ENCODE measurements at places on chromosomes 16 and 17.
A peak's percentile ranks its signal among the peaks of the same experiment; 100 is the strongest.

- DNase-seq = no peak
Measured at GRCh38 chr16:9660898-9661297, 521.3 kb downstream of the GRIN2A start.

GRCh38 chr17:46842835-46843234, 8.5 kb upstream of the WNT9B start:
- no peak for DNase-seq

DNA sequence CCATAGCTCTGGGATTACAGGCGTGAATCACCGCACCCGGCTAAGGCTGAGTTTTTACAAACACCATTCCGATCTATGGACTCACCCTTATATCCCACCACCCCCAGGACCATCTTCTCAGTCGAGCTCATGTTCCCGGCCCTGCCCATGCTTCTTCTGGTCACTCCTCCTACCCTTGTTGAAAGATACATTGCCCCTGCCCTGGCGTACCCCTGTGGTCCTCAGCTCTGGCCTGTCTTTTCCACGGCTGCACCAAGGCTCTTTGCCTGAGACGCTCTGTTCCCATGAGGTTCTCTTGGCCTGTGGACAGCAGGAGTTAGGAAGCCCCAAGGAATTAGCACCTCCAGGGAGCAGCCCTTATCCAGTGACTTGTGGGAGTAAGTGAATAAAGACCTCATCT, 379.4 kb upstream of the TNRC6C start:
- DNase-seq = no peak

DNA sequence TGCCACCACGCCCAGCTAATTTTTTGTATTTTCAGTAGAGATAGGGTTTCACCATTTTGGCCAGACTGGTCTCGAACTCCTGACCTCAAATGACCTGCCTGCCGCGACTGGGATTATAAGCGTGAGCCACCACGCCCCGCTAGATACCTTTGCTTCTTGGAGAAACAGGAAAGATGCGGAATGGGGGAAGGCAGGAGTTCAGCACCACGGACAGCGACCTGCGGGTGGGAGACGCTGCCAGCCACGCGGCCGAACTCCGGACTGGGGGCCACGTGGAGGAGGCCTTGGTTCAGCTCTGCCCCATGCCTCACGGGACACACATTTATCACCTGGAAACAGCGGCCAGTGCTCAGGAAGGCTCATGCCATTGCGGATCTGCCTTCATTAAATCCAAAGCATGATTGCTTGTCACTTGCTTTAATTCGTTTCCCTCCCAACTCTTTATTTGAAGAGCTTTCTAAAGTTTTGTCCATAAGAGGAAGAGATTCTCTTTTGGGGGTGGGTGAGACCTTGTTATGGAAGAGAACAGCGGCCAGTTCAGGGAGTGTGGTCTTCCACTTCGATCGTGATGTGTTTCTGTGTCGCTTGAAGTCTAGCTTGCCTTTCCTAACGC, 219.9 kb downstream of the ENGASE start:
- peak; percentile 32 for DNase-seq

DNA sequence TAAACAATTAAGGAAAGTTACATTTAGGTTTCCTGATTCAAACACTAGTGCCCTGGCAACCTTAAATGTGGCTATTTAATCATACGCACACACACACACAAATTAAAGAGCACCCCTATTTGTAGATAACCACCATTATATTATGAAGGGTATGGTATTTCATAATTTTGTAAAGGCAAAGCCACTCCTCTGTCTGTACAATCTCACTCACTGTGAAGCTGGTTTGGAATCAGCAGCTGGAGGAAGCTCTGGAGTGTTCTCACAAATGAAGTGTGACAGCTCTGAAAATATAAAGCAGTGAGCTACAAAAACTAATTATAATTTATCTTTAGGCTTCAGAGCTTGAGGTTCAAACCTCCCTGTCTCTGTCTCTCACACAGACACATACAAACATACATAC, 57.9 kb upstream of the KCNJ16 start:
- DNase-seq = no peak

DNA sequence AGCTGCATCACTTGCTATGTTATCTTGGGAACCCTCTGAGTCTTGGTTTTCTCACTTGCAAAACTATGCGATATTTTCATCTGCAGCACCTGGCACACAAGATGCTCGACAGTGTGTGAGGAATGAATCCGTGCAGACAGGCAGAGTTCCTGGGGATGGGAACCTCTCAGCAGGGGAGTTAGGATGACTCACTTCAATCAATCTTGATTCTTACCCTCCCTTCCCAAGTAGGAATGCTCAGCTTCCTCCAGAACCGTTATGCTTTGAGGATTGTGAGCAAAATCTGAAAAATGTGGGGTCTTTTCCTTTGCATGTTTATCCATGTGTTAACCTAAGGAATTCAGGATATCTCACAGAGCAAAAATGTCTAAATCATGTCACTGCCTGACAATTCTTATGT, 68.9 kb upstream of the HNF1B start:
- DNase-seq = peak; percentile 42
